ENCODE measurements at places on chromosomes 5 and 9.
A peak's percentile ranks its signal among the peaks of the same experiment; 100 is the strongest.

DNA sequence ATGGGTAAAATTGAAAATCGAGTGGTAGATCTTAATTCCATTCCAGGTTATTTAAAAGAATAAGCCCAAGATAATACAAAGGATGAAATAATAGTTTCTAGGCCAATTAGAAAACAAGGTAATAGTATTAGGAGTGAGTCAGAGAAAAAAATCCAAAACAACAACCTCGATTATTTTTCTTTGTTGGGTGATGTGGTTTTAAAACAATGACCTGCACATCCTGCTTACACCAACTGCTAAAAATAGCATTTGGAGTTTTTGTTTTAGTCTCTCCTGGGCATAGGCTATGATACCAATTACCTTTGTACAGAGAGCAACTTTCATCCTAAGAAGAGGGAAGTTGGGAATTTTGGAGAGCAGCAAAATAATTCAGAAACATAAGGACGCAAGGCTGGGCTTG, 101.7 kb upstream of the MYO10 start:
- DNase-seq = no peak

- DNase-seq = no peak
These were observed 13.1 kb downstream of the TMOD1 start for GRCh38 chr9:97514531-97514930.

GRCh38 chr5:133199417-133200178, 147.8 kb downstream of the HSPA4 start:
- DNase-seq = no peak

GRCh38 chr9:1721196-1721595, 294.0 kb upstream of the SMARCA2 start:
- DNase-seq = no peak

DNA sequence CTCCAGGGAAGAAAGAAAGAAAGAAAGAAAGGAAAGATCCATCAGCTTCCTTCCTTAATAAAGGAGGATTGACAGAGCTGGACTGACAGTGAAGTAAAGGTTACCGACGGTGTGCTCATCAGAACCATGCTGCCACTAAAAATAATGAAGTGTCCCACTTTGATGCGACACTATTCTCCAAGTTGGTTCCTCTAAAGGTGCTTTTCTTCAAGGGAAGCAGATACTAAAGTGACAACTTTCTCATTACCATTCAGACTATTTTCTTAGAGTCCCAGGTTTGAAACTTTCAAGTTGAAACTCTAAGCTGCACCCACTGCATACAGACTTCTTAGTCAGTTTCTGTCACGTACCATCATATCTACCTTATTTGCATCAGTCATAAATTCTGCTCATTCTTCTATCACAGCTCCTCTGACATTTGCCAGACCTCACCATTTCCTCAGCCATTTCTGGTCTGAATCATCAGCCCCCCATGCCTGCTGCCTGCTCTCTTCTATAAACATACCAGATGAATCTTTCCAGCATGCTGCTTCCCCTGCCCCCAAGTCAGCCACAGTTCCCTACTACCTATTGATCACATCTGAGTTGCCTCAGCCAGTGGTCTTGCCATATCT, 177.6 kb downstream of the DEPDC1B start:
- no peak for DNase-seq

DNA sequence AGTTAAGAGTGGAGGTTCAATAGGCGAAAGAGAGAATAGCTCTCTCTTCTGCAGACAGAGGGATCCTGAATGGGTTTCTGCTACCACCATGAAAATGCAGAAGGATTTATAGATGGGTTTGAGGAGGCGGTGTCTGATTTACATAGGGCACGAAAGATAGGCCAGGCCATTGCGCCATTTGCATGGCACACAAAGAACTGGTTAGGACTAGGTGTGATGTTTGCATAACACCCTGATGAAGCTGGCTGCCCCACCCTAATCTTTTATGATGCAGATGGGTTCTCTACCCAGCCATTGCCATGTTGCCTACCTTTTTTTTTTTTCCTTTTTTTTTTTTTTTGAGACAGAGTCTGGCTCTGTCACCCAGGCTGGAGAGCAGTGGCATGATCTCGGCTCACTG, 51.4 kb upstream of the PDZD2 start:
- no peak for DNase-seq

- DNase-seq = no peak
These were observed 31.0 kb downstream of the HMHB1 start for GRCh38 chr5:143842920-143843319.

- no peak for DNase-seq
These were observed 851.9 kb downstream of the NR2F1-AS1 start for GRCh38 chr5:92729088-92729487.

DNA sequence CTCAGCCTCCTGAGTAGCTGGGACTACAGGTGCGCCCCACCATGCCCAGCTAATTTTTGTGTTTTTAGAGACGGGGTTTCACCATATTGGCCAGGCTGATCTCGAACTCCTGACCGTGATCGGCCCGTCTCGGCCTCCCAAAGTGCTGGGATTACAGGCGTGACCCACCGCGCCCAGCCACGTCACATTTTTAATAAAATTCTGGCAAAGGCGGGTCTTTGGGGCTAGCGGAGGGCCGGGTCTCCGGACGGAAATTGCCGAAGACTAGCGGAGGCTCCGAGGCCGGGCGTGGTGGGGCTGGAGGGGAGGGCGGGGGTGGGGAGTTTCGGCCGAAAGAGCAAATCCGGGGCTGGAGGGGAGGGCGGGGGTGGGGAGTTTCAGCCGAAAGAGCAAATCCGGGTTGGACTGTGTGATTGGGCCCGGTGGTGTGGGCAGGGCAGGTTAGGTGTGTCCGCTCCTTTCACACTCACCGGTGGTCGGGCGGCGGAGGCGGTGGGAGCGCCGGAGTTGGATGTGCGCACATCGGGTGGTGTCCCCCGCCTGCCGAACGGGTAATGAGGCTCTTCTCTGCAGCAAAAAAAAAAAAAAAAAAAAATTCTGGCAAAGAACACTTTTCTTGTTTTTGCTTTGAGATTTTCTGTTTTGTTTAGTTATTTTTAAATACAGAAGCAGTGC, 27.1 kb downstream of the RUFY1 start:
- DNase-seq = no peak

DNA sequence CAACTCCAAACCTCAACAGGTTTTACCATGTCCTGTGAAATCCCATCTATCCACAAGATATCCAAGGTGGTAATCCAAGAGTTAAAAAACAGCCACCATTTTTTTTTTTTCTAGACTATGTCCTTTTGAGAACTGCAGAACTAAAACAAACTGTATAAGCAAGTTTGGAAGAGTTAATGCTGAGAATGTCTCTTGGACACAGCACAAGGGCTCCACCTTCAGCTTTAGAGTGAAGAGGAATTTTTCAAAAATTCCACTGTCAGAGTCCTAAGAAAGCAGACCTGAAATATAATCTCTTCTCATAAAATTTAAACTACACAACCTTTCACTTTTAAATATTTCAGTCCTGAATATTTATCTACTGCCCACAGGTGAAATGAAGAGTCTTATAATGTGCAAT, 167.8 kb upstream of the CCNG1 start:
- peak; percentile 2 for DNase-seq

GRCh38 chr5:149765932-149766331, 35.8 kb downstream of the PPARGC1B start:
- DNase-seq = no peak

All from right renal cortex interstitium (tissue), 3 donors.